Cortex of kidney (tissue), 1 donor: ENCODE measurements at places on chromosomes 2 and 18.

DNA sequence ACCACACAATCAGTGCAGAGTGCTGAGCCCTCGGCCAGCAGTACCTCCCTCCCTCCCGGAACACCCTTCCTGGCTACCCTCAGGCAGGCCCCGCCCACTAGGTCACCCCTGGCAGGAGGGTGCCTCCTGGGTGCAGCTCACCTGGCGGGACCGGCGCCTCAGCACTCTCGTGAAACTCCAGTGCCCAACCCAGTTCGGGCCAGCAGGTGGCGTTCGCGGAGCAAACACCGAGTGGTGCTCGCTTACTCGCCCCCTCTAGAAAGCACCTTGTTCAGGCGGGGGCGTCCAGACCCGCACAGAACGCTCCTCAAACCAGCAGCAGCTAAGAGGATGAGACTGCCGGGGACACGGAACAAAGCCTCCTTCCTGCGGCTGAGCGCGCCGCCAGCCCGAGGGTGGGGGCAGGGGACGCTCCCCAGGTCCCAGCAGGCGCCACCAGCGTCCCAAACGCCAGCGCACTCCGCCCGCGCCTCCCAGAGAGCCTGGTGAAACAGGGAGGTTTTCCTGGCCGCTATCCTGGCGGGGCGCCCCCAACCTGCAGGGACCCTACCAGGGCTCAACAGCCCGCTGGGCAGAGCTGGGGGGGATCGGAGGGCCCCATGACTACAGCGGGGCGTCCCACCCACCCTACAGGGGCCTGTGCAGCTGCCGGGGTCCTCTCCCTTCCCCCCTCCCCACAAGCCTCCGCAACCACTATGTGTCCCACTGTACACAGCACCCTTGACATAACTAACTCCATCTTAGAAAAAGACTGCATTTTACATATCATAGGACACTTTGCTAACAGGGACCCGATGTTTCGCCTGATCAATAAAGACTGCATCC is 44.7 kb downstream of the MRPS5 start:
- no peak for DNase-seq

- no peak for DNase-seq
Measured at GRCh38 chr2:124025171-124025580, at the start of gene CNTNAP5. TSS of gene CNTNAP5 (plus strand) at chr2:124025287. CDS start at chr2:124025651, 364 bp downstream.

GRCh38 chr2:28437149-28437835 is 44.6 kb downstream of the FOSL2 start:
- no peak for DNase-seq

DNA sequence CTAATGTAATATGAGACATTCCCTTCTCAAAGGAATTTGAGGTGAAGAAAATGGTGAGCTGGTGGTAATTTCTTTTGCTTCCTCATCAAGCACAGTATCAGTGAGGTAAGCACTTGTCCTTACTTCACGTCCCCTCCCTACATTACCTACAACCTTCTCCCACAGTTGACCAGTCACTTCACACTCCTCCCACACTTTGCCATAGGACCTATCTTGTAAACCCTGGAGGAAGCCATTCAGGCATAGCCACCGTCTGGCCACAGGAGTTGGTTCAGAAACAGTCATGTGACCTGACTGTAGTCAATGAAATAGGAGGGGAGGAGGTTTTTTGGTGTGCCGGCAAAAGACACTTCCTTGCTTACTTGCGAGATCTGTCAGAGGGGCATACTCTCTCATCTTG is 12.1 kb downstream of the ACOXL start:
- DNase-seq: no peak

- DNase-seq: no peak
Measured at GRCh38 chr2:235605312-235606003, 111.6 kb downstream of the AGAP1 start.

DNA sequence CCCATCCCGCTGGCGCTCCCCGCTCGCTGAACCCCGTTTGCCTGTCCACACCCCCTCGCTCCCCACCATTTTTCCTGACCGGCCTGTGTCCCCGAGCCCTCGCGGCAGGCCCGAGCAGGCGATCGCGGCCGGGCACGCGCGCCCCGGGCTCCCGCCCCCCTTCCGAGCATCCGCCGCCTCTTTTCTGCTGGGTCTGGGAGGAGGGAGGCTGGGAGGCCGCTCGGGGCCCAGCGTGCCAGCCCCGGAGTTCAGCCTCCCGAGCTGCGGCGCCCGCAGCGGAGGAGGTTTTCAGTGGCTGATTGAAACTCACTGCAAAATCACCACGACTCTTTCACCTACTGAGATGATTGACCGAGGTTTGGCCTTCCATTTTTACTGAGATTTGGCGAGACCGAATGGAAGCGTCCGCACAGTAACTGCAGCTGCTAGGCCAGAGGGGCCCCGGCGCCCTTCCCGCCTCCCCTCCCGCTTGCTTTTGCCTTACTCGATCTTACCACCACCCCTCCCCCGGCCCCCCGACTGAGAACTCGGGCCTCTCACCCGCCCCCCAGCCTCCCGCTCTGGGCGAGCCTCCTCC is 4.8 kb downstream of the SOX11 start:
- no peak for DNase-seq

- DNase-seq: no peak
Measured at GRCh38 chr18:24189664-24190346, 50.9 kb downstream of the CABYR start.

DNA sequence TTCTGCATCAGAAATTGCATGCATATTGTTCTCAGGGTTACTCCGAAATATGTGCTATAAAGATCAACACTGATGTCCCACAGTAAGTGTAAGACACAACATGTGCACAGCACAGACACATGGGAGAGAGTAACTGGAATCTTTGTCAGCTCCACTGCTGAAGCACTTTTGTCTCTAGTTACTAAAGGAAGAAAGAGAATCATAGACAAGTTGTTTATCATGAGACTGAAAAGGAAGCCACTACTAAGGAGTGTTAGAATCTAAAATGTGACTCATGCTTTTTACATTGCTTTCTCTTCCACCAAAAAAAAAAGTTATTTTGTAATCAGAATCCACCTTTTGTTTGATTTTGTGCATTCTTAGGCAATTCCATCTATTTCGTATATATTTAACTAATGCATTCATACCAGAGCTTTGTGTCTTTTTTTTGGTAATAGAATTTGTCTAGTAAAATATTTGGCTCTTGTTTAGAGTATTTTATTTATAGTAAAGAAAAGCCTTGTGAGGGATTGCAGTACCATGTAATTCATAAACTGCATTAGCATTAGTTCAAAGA is 502.4 kb downstream of the FBXO15 start:
- DNase-seq: no peak

DNA sequence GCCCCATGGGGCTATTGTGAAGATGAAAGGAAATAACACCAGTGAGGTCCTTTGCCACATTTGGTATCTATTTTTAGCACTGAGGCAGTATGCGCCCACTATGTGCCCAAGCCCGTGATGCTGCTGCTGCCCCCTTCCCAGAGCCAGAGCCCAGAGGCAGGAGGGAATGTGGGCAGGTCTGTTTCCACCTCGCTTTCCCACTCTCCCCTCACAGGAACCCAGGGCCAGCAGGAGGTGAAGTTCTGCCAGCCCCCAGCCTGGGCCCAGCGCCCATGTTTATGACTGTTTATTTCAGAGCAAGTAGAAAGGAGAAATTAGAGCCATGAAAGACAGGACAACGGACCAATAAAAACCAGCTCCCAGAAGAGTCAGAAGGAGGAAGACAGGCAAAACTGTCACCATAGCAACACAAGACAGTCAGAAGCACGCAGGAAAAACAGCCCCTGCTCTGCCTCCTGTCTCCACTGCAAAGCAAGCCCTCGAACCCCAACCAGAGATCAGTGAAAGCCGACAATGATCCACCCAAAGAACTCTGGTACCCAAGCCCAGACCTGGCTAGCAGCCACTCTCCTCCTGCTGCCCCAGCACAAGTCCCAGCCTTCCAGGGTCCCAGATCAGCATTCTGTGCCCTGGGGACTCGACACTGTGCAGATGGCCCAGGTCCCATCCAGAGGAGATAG is 1.4 kb downstream of the CYRIA start:
- no peak for DNase-seq

- no peak for DNase-seq
Measured at GRCh38 chr2:111121028-111121827, 514 bp downstream of the BCL2L11 start.

GRCh38 chr2:85713836-85714235 is 19.7 kb downstream of the GNLY start:
- no peak for DNase-seq

- DNase-seq: no peak
Measured at GRCh38 chr2:98585386-98585785, 22.9 kb downstream of the COA5 start.

DNA sequence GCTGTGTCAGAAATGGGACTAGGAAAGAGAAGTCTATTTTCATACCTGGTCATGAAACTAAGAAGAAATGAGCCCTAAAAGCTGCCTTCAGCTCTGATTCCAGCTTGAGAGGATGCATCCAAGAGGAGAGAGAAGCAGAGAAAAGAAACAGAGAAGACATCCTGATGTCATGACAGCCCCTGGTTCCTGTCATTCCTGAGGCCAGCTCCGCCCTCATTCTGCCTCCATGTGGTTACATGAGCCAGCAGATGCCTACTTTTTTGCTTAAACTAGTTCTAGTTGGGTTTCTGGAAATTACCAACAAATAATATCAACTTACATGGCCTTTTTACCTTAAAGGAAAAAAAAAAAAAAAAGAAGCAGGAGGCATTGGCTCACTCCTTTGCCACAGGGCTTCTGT is 14.1 kb upstream of the ACKR3 start:
- DNase-seq: no peak

- no peak for DNase-seq
Measured at GRCh38 chr2:80135001-80135400, 169.6 kb downstream of the LRRTM1 start.

DNA sequence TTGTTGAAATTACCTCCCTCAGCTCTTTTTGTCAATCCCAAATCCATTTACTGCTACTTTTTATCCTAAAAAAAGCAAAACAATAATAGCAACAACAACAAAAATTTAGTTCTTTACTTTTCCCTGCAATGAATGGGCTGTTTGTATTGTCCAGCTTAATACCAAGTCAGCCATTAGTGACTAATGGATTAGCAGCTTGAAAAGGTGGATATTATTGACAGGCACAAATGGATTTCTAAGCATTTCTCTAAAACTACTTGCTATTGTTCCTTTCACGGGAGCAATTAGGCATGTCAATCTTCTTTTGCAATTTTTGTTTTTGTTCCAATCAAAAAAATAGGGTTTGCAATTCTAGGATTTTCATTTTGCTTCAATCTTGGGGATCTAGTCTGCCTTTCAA is 32.1 kb upstream of the SPAG16 start:
- DNase-seq: no peak

- DNase-seq: no peak
Measured at GRCh38 chr18:44424645-44425035, 256.0 kb upstream of the SETBP1 start.
